ENCODE measurements at places on chromosomes 11 and 22.

DNA sequence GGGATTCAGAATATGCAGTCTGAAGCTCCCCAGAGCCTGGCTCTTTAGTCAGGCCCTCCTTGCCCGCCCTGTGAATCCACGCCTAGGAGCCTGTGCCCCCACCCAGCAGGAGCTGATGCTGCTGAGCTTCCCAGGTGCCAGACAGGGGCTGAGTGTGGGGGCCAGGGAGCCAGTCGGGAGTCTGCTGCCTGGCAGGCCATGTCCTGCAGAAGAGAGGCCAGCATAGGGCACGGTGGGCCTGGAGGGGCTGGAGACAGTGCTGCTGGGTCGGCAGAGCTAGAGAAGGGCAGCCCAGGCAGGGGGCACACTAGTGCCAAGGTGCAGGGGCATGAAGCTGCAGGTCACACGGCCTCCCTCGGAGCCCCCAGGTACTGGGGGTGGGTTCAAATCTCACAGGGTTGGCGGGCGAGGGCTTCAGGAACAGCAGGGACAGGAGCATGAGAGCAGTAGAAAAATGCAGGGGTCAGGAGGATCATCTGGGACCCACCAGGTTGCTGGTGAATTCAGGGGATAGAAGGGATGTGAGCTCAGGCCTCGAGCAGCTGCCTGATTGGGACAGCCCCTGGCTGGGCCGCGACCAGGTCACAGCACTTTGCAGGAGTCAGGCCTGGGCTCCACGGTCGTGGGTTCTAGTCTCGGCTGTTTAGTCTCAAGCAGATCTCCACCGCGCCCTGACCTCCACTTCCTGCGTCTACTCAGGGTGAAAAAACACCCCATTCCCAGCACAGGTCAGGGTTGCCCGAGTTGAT lies 4.1 kb upstream of the SEPTIN5 start:
- no peaks in the 10 kb centered on the region for H3K27me3 ChIP-seq
- H3K27ac ChIP-seq: no peak overlapping the region
- H3K4me3 ChIP-seq: no peak overlapping the region

DNA sequence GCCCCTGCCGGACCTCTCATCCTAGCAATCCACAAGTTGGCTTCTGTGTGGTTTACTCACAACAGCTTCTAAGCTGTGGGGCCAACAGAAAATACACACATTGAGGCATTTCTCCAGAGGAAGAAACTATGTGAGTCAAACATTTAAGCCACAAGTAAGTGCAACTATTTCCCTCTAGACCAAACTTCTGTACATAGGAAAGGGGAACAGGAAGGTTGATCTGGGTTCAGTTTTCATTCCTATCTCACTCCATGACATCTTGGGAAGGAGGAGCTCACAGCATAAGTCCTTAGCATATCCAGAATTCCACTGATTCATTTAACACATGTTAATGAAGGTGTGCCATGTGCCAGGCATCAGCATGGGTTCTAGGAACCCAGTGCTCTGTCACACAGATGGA lies 72.8 kb upstream of the PICALM start:
- H3K36me3 ChIP-seq: no peaks in the 10 kb centered on the region
- H3K4me1 ChIP-seq: peaks cover 19% of the 10 kb centered on the region
- no peaks in the 10 kb centered on the region for H3K27me3 ChIP-seq
- DNase-seq: no peak
- no peak overlapping the region for H3K4me3 ChIP-seq
- H3K27ac ChIP-seq: no peak overlapping the region

DNA sequence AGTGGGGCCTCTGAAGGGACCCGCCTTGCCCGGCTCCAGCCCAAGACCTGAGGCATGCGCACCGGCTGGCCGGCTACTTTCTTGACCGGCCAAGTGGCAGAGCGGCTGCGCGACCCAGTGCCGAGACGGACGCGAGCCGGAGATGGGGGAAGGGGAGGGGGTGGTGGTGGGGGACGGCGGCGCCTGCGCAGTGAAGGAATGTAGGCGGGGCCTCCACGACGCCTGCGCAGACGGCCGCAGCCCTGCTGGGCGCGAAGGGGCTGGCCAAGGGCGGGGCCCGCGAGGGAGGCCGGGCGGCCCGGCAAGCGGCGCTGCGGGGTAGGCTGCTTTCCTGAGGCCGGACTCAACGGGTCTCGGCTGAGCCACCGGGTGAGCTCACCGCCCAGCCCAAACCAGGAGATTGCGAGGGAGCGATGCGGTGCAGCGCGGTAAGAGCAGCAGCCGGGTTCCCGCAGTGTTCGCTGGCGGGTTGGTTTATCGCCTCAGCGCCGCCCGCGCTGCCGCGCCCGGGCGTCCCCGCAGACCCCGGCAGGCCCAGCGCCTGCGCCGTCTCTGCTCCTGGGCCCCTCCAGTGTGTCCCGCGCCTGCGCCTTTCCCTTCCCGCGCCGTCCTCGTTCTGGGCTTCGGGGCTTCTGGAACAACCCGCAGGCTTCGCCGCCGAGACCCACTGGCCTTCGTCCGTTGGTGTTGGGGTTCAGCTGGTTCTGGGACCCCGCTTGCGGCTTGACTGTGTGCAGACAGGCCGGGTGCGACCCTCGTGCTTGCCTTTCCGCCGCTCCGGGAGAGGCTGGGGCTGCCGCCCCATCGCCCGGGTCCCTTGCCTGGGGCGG lies at the start of gene SPECC1L:
SPECC1L (plus strand) TSS at position 276 of the 830 bp plus-strand sequence. CDS start 31,401 bp downstream, outside the sequence.
- DNase-seq: peak; percentile 96
- H3K4me3 ChIP-seq: peak within 1 kb of the TSS; percentile 96
- H3K36me3 ChIP-seq: no peaks in the 10 kb centered on the region
- H3K4me1 ChIP-seq: peaks cover 37% of the 10 kb centered on the region
- no peaks in the 10 kb centered on the region for H3K27me3 ChIP-seq

DNA sequence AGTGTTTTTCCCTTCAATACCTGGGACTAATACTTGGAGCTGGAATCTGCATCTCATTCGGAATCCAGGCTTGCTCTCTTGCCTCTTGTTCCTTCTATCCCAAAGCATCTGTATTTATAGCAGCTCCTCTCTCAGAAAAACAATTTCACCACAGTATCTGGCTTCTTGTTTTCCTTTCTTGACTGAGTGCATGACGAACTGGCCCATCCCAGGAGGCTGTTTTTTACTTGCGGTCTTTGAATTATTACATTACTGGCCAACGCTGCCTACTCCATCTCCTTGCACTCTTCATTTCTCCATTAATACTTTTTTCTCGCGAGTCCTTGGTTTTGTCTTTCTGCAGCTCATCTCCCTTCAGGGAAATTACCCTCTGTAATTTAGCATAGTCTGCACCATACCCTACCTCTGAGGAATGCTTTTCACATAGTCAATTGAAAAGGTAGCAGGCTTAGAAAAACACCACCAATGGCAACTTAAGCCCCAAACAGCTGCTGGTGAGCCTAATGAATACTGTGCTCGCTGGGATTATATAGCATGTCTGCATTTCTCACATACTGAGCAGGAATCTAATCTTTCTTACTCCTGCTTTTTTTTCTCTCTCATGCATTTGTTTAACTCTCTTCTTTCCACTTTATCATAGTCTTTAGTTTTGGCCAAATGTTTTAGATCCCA lies 277.4 kb upstream of the SESN3 start:
- no peak overlapping the region for H3K4me3 ChIP-seq
- DNase-seq: no peak
- H3K36me3 ChIP-seq: no peaks in the 10 kb centered on the region
- no peak overlapping the region for H3K27ac ChIP-seq

GRCh38 chr11:29656597-29656996 lies 360.2 kb downstream of the KCNA4 start:
- H3K27me3 ChIP-seq: no peaks in the 10 kb centered on the region
- H3K27ac ChIP-seq: no peak overlapping the region
- DNase-seq: no peak
- no peaks in the 10 kb centered on the region for H3K4me1 ChIP-seq
- no peak overlapping the region for H3K4me3 ChIP-seq

DNA sequence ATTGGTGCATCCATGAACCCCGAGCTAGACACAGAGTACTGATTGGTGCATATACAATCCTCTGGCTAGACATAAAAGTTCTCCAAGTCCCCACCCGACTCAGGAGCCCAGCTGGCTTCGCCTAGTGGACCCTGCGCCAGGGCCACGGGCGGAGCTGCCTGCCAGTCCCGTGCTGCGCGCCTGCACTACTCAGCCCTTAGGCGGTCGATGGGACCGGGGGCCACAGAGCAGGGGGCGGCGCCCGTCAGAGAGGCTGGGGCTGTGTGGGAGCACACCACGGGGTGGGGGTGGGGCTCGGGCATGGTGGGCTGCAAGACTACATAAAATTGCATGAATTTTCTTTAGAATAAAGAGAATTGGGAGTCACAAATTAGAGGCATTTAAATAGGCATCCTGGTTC lies 248.6 kb downstream of the TMEM135 start:
- peaks cover 14% of the 10 kb centered on the region for H3K4me1 ChIP-seq
- peak overlapping the region; percentile 25 for H3K27ac ChIP-seq
- no peaks in the 10 kb centered on the region for H3K27me3 ChIP-seq
- DNase-seq: no peak

Measured in Karpas-422 (cell line).